COLO829 (cell line): ENCODE measurements at places on chromosomes 5 and 9.

GRCh38 chr5:10262995-10263394 is 12.9 kb downstream of the CCT5 start:
- DNase-seq, result no peak

DNA sequence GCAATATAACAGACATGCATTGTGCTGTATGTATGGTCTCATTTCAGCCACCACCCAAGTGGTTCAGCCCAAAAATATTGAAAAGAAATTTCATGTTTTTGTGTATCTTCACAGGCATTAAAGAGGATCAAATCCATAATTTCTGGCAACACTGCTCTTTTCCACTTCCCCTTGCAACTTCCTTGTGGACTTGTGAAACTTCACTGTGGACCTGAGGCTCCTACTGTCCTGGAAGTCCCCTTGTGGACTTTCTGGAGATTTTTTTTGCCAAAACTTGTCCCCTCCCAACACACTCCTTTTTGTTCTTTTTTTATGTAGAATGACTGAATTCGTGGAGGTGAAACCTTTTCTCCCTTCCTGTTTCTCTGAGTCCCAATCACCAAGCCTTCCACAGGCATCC is 14.3 kb downstream of the OTULINL start:
- DNase-seq, result no peak

DNA sequence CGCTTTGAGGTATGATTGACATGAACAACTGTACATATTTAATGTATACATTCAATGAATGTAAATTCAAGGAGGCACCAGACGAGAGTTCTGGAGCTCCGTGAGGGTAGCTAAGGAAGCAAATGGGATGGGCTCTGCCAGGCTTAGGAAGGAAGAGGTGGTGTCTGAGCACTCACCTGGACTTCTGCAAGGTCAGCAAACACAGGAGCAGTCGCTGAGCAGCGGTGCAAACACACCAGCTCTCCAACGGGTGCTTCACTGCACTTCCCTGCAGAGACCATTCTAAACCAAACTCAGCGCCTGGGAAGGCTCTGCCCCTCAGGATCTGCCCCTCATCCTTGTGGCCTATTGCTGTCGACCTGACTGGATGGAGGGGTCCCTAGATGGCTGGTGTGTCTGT is 101.5 kb downstream of the COL23A1 start:
- DNase-seq, result no peak

GRCh38 chr5:40572391-40572790 is 107.3 kb upstream of the PTGER4 start:
- DNase-seq, result no peak

DNA sequence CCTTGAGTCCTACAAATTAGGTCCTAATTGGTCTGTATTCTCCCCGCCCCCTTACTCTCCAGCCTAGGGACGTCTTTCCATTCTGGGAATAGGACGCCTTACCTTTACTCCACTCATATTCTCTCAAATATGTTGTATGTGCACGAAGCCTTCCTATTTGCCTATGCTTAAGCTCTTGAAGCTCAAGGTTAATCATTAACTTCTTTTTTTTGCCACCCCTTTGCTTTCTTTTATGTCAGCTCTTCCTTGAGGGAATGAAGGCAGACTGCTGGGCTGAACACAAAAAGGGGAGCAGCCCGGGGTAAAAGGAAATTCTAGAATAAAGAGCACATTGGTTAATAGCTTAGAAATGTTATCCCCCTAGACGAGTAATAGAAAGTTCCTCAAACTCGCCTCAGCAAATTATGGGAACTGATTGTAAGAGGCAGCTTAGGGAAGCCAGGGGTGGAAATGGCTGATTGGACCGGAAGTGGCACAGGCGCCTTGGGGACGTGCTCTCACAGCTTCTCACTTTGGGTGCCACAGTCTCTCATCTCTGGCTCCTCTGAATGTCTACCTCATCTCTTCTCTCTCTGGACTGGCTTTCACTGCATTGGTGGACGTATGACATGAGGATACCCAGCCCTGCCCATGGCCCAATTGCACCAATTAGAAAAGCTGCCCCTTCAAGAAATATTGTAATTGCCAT is 122.3 kb upstream of the IL12B start:
- DNase-seq, result no peak

DNA sequence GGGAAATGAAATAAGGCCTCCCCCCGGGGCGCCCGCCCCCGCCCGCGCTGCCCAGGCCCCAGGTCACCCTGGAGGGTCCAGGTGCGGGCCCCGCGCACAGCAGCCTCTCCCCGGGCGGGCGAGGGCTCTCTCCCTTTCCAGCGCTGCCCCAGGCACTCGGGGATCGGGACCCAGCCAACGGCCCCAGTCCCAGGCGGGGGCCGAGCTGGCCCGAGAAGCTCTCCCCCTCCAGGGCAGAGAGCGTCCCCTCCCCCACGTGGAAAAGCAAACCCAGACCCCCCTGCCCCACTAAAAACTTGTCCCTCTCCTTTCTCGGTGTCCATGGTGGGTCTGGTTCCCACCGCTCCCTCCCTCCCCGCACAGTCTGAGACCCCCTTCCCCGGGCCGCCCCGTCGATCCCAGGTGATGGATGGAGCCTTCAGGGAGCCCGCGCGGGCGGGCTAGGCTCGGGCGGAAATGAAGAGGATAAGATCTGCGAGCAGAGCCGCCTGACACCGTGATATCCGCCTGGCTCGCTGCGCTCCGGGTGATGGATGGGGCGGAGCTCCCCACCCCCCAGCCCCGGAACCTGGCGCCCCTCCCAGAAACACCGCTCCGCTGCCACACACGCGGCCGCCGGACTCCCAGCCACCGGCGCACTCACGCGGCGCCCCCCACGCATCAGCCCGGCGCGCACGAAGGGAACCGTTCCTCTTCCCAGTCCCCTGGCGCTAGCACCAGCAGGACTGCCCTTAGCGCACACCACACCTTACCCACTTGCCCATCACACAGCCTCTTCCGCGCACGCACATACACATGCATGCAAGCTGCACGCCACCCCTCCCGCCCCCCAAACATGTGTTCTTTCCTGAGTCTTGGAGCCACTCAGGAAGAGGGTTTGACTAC is 81.7 kb upstream of the ZBTB43 start:
- no peak for DNase-seq

DNA sequence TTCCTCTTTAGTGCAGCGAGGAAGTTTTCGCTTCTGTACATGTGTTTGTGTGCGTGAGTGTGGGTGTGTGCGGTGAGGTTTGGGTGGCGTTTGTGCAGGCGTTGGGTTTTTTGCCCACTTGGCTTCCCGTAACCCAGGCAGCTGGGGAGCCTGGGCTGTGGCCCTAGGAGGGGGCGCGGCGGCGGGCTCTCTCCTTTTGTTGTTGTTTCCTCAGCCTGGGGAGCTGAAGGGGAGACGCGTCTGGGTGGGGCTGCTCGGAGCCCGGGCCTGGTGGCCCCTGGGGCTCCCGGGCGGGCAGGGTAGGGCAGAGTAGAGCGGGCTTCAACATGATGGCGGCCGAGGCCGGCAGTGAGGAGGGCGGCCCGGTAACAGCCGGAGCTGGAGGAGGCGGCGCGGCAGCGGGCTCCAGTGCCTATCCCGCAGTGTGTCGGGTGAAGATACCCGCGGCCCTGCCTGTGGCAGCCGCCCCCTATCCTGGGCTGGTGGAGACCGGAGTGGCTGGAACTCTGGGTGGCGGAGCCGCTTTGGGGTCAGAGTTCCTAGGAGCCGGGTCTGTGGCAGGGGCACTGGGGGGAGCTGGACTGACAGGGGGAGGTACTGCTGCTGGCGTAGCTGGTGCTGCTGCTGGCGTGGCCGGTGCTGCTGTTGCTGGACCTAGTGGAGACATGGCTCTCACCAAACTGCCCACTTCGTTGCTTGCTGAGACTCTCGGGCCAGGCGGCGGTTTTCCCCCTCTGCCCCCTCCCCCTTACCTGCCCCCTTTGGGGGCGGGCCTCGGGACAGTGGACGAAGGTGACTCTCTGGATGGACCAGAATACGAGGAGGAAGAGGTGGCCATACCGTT is 665 bp downstream of the RASA1 start:
- DNase-seq, result no peak

DNA sequence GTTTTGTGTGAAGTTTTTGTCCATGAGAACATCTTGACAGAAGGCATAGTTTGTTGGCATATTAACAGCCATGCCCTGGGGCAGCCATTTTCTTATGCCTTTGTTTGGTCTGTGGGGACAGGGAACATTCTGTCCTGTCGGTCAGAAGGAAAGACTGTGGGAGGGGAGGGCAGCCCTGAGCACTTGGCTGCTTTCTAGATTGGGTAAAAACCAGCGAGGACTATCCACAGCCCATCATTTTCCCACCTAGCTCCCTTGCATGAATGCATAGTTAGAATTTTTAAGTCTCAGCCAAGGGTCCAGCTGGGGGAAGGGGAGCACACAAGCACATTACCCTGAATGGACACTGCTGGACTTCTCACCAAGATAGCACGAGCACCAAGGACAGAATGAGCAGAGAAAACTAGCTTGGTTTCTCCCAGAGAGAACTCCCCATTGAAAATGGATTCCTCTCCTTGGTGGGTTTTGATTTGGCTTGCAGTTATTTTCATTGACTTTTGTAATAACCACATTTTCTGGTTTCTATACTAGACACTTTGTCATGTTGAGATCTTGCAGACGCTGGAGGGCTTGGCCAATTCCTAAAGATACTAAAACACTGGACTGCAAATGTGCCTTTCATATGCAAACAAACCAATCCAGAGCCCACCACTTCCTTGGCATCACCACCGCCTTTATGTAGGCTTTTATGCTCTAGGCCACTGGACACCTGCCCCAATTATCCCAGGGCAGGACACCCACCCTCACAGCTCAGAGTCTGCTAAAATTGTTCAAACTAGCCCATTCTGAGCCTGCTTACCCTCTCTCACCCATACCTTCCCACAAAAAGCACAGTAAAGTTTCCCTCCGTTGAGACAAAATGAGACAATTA is 129.9 kb downstream of the BOD1 start:
- DNase-seq, result no peak

GRCh38 chr9:89869793-89870580 is 265.2 kb downstream of the GADD45G start:
- DNase-seq, result no peak

DNA sequence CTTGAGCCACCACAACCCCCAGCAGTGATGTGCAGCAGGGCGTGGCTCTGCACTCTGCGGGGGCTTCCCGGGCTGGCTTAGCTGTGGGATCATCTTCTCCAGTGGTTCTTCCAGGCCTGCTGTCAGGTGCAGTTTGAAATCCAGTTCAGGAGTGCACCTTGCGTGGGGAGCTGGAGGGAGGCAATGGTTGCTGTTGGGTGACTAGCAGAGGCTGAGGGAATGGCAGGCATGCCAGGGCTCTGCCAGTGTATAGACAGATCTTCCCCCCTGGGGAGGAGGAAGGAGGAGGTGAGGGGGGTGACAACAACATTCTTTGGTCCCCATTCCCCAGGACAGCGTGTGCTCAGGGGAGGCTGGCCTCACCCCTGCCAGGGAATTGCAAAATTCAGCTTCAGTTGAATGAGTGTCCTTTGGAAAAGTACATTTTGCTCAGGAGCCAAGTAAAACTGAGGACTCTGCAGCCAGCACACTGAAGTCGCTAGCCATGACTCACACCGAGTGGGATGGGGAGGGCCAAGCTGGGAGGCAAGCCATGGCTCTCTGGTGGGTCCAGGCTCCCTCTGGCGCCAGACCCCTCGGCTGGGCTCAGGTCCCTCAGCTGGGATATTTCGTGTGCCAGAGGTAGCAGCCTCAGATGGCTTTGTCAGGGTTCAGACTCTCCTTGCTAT is 35.0 kb downstream of the ERGIC1 start:
- DNase-seq, result peak; percentile 3

DNA sequence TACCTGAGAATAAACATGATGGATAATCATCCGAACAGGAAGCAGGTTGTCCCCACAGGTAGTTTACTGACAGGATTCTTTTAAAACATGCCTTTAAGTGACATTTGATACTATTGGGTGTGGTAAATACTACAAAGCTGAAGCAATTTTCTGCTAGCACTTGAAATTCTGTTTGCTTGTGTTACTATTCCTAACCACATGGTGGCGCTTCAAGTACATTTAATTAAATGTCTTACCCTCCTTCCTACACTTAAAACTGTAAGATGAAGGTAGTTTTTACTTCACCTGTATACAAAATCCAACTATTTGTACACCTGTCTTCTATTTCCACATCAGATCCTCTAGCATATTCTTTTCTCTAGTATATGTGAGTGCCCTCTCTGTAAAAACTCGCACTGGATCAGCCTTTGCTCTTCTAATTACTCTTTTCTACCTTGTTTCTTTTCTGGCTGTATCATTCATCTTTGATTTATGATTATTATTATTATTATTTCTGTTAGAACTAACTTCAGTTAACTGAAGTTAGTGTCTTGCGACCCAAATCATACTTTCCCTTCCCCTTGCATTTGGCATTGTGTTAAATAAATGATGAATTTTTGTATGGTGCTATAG is 18.4 kb downstream of the SLC25A46 start:
- no peak for DNase-seq

GRCh38 chr9:124285903-124286291 is 28.1 kb downstream of the NEK6 start:
- DNase-seq, result peak; percentile 96
